ENCODE measurements at places on chromosomes 2 and 18.

- no peak for DNase-seq
Measured at GRCh38 chr2:41579806-41580205, 468.0 kb upstream of the PKDCC start.

DNA sequence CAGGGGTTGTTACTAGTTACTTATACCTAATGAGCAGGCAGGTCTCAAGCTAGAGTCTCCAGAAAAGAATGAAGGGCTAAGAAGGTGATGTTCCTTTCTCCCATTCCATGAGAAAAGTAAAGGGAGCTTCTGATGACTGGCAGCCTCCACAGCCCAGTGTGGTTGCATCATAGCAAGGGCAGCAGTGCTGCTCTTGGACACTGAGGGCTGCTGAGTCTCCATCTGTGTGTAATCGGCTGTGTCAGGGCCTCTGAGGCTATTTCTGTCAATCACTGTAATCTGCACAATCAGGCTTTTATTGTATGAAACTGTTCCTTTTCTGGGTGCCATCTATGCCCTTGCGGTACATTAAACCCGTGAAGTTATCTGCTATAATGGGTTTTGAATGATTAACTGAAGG, 164.1 kb upstream of the FBXO11 start:
- no peak for DNase-seq

- DNase-seq: no peak
Measured at GRCh38 chr2:138919120-138919747, 139.0 kb upstream of the NXPH2 start.

DNA sequence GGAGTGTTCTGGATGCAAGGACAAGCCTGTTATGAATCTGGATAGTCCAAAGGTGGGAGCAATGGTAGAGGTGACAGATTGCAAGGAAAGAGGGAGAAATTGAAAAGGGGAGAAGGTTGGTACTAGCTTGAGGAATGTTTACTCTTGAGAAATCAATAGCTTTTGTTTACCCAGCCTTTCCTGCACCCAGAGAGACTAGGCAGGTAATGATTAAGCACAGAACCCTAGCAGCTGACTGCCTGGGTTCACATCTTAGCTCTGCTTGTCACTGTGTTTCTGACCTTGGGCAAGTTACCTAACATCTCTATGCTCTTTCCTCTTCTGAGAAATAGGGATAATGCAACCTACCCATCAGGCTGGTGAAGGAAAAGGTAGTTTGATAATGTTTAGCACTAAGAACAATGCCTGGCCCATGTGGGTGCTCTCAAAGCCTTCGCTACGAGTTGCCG, 178.6 kb downstream of the MGAT5 start:
- no peak for DNase-seq
